ENCODE measurements at places on chromosomes 16 and 17. TPM values are rescaled to one million over a fixed set of nuclear protein-coding genes. Genes with fewer than 3 reads are reported as not detected.
A peak's percentile ranks its signal among the peaks of the same experiment; 100 is the strongest.

DNA sequence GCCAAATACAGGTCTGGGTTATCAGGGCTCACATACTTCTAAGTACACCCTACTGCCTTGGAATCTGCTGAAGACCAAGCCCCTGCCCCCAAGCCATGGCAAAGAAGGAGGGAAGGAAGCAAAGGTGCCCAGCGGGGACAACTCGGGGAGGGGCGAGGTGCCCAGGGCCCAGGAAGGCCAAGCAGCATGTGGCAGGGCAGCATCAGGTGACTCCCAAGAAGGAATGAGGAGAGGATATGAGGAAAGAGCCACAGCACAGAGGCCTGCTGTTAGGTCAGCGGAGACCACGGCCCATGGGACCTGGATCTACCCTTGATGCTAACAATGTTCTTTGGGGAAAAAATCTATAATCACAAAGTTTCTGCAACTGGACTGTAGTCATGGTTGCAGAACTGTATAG is 142.6 kb upstream of the CRHR1 start:
- H3K4me1 ChIP-seq, result no peaks in the 10 kb centered on the region
- peaks cover 14% of the 10 kb centered on the region for H3K36me3 ChIP-seq
- no peaks in the 10 kb centered on the region for H3K27me3 ChIP-seq
- no peak overlapping the region for H3K4me3 ChIP-seq
- DNase-seq, result no peak

- no peaks in the 10 kb centered on the region for H3K36me3 ChIP-seq
- peak overlapping the region; percentile 95 for H3K27ac ChIP-seq
- H3K4me1 ChIP-seq, result peaks cover 39% of the 10 kb centered on the region
- H3K27me3 ChIP-seq, result no peaks in the 10 kb centered on the region
Measured at GRCh38 chr16:84614073-84614459, 3.8 kb downstream of the COTL1 start.

DNA sequence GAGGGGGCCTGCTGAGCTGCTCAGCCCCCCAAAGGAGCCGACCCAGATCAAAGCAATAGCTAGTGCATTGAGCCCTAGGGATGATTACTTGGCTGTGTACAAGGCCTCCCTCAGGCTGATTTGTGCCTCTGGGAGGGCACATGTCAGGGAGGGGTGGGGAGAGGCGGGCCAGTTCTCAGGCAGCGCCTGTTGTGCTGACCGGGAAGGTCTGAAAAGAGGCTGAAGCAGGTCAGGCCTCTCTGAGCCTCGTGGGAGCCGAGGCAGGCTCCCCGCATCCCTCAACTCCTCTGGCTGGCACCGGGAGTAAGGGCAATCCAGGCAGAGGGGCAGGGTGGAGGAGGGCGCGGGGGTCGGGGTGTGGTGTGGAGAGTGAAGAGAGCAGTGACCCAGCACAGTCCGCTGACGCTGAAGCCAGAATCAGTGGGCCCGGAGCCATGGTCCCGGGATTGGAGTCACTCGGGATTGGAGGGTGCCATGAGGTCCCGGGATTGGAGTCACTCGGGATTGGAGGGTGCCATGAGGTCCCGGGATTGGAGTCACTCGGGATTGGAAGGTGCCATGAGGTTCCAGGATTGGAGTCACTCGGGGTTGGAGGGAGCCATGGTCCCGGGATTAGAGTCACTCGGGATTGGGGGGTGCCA is 3.0 kb downstream of the DCXR start:
- H3K4me3 ChIP-seq, result no peak overlapping the region
- peaks cover 32% of the 10 kb centered on the region for H3K4me1 ChIP-seq
- no peaks in the 10 kb centered on the region for H3K27me3 ChIP-seq
- H3K27ac ChIP-seq, result no peak overlapping the region
- no peak for DNase-seq
- no peaks in the 10 kb centered on the region for H3K36me3 ChIP-seq

The CHST4 gene
- not detected for total RNA-seq

DNA sequence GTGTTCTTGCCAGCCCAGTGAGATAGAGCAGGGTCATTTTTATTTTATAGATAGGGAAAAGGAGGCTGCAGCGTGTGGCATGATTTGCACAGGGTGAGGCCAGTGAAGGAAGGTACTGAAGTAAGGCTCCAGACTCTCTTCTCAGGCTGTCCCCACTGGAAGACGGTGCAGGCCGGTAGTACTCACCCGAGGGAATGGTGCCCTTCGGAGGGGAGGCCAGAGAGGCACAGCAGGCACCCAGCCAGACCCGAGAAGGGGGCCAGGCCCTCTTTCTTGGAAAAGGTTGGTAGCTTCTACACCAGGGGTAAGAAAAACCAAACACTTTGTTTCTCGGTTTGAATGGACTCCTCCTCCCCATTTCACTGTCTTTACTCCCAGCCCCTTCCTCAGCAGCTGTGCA is 288 bp downstream of the ANKRD40CL start:
- H3K36me3 ChIP-seq, result no peaks in the 10 kb centered on the region
- H3K4me1 ChIP-seq, result peaks cover 7% of the 10 kb centered on the region
- H3K27me3 ChIP-seq, result no peaks in the 10 kb centered on the region

The LDHD gene
- total RNA-seq, result 2.5 TPM

The SMTNL2 gene
- total RNA-seq, result not detected

The KRT40 gene
- total RNA-seq, result 0.94 TPM

DNA sequence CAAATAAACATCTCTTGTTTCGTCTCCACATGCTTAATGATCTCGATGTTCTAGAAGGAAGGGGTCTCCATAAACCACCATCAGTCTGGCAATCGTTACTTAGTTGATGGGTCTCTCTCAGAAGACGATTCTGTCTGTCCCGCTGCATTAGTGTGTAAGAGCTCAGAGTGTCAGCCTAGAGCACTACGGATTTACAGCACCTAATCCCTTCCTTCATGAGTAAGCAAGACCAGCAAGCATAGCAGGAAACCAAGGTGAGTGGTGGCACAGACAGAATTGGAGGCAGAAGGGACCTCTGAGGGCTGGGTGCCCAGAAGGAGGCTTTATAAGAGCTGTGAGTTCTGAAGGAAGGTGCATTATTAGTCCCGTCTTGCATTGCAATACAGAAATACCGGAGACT is 440.1 kb downstream of the RBFOX1 start:
- no peak overlapping the region for H3K4me3 ChIP-seq
- no peaks in the 10 kb centered on the region for H3K4me1 ChIP-seq
- no peak for DNase-seq
- no peaks in the 10 kb centered on the region for H3K36me3 ChIP-seq
- no peaks in the 10 kb centered on the region for H3K27me3 ChIP-seq

DNA sequence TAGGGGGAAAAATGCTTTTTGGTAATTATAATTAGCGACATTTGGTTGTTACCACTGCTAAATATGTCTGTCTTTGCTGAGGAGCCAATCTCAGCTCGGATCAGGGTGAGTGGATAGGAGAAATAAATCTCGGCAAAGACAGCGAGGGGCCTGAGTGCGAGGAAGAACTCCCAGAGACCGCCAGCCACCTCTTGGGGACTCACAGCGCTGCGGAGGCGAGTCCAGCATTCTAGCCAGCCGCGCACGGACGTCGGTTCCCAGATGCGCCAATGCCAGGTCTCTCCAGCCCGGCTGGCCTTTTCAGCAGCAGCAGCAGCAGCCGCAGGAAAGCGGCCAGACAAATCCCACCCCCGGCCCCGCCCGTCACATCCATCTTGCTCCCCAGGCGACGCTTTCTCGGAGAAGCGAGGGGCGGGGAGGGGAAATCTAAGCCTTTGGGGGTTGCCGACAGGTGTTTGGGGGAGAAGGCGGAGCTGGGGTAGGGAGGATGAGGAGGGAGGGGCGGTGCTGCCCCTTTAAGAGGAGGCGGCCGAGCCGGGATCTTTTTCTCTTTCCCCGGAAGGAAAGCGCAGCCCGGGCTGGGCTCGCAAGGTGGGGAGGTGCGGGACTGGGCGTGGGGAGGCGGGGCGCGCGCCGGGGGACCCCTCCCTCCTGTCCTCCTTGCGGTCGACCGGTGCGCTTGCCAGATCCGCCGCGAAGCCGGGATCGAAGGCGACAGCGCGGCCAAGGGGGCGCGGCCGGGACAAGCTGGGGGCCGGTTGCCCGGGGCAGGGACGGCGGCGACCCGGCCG is at the start of gene ITGA3:
ITGA3 (plus strand) TSS at position 685 of the 791 bp plus-strand sequence. CDS start 330 bp downstream, outside the sequence.
- H3K36me3 ChIP-seq, result no peaks in the 10 kb centered on the region
- H3K4me3 ChIP-seq, result peak within 1 kb of the TSS; percentile 66
- H3K4me1 ChIP-seq, result peaks cover 5% of the 10 kb centered on the region
- peak; percentile 93 for DNase-seq
- no peaks in the 10 kb centered on the region for H3K27me3 ChIP-seq
- H3K27ac ChIP-seq, result peak within 1 kb of the TSS; percentile 95

DNA sequence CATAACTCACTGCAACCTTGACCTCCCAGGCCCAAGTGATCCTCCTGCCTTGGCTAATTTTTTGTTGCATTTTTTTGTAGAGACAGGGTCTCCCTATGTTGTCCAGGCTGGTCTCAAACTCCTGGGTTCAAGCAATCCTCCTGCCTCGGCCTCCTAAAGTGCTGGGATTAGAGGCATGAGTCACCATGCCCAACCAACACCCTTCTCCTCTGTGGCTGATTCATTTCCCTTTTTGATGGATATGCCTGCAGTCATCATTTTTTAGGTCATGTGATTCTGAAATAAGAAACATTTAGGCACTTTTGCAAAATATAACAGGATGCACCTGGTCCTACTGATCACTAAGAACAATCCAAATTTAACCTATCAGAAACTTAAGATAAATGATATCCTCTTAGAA is 44.0 kb upstream of the YPEL2 start:
- H3K27ac ChIP-seq, result no peak overlapping the region
- no peaks in the 10 kb centered on the region for H3K27me3 ChIP-seq
- DNase-seq, result no peak
- H3K36me3 ChIP-seq, result no peaks in the 10 kb centered on the region

DNA sequence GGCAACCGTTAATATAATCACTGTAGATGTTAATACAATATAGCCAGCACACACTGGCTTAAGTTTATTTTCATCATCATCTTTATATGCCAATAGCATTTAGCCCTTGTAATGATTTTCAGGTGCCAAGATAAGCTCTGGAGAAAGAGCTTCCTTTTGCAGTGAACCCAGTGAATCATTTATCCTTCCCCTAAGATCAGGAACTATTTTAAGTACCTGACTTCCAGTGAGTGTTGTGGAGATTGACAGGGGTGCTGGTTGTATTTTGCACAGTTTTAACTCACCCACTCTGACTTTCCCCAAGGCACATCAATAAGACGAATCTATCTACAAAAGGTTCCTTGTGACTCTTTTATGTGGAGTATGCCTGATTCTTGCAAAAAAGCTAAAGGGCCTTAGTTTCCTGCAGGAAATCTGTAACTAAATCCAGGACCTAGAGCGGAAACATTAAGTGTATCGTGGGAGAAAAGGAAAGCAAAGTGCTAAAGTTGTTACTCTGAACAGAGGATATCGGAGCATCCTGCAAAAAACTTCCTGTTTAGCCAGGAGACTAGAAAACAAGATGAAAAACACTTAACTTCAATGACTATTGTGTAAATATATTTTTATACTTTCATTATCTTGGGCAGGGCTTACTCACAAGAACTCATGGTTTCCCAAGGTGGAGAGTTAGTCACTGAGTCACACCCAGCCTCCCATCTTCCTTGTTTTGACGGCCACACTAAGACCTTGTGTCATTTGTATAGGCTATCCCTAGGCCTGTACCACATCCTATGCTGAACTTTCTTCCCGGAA is 183.6 kb downstream of the MAP2K6 start:
- no peak overlapping the region for H3K4me3 ChIP-seq
- H3K27me3 ChIP-seq, result no peaks in the 10 kb centered on the region
- no peaks in the 10 kb centered on the region for H3K36me3 ChIP-seq

The ARL16 gene
- 41.7 TPM for total RNA-seq

DNA sequence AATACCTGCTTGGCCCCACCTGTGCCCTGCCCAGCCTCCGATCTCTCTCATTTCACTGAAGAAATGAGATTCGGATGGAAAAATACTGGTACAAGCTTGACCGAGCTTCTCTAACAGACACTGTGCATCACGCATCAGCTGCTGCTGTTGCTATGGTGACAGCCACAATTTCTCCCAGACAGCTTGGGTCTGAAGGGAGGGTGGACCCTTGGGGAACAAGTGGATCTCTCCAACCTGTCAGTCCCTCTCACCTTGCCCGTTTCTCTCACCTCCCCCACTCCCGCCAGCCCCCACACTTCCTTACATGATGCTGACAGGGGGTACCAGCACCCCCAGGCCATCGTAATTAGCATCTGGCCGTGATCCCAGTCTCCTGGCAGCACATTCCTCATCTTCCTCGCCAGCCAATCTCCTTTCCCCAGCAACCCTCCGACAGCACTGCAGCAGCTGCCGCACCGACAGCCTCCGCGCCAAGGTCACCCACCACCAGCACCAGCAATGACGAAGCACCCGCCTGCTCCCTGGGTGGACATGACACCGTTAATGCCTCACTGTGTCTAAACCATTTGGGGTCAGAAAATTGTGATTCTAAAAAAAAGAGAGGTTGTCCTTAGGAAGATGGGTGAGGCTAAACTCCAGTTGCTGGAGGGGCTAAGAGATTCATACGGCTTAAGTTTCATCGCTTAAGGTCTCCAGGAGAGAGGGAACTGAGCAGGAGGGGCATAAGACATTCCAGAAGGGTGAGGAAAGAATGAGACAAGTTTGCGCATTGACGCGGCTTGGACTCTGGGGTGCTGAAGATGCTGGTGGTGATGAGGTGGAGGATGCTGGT is 58.6 kb upstream of the TNRC6A start:
- no peaks in the 10 kb centered on the region for H3K36me3 ChIP-seq
- H3K4me3 ChIP-seq, result no peak overlapping the region
- DNase-seq, result peak; percentile 23
- no peaks in the 10 kb centered on the region for H3K4me1 ChIP-seq
- no peak overlapping the region for H3K27ac ChIP-seq

DNA sequence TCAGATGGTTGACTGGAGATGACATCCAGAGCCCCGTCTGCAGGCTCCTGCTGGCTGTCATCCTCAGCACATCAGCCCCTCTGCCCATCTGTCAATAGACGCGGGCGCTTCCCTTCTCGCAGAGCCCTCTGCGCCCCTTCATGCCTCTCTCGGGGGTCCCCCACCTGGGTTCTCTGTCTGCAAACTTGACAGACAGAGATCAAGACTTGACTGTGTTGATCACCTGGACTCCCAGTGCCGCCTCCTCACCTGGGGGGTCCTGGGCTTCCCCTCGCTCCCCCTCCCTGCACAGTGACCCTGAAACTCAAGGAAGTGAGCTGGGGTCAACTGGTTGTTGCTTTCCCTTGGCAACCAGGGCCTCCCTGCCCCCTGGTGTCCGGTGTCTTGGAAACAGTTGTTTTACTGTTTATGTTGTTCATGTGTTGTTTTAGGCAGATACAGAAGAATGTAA is 31.9 kb downstream of the RNF213 start:
- H3K27me3 ChIP-seq, result no peaks in the 10 kb centered on the region
- no peak for DNase-seq
- H3K27ac ChIP-seq, result no peak overlapping the region
- H3K4me3 ChIP-seq, result no peak overlapping the region
- no peaks in the 10 kb centered on the region for H3K36me3 ChIP-seq
- no peaks in the 10 kb centered on the region for H3K4me1 ChIP-seq

The SLFN14 gene
- not detected for total RNA-seq

The MMP25 gene
- total RNA-seq, result 2.4 TPM

The HOXB7 gene
- 18.9 TPM for total RNA-seq

GRCh38 chr17:73481676-73482075 is 162.6 kb downstream of the SDK2 start:
- no peaks in the 10 kb centered on the region for H3K27me3 ChIP-seq
- H3K4me1 ChIP-seq, result no peaks in the 10 kb centered on the region
- H3K27ac ChIP-seq, result no peak overlapping the region

- H3K4me3 ChIP-seq, result no peak overlapping the region
- no peaks in the 10 kb centered on the region for H3K36me3 ChIP-seq
- peaks cover 5% of the 10 kb centered on the region for H3K4me1 ChIP-seq
- H3K27ac ChIP-seq, result no peak overlapping the region
Measured at GRCh38 chr17:28862561-28862960, 7.7 kb downstream of the ERAL1 start.

GRCh38 chr17:51855806-51856205 is 302.7 kb downstream of the CA10 start:
- H3K27ac ChIP-seq, result no peak overlapping the region
- no peak overlapping the region for H3K4me3 ChIP-seq
- H3K4me1 ChIP-seq, result no peaks in the 10 kb centered on the region

The SLC52A1 gene
- 50.8 TPM for total RNA-seq

The EPN3 gene
- total RNA-seq, result 16.3 TPM
